ENCODE measurements at places on chromosomes 16 and 17. TPM values are rescaled to one million over a fixed set of nuclear protein-coding genes. Genes with fewer than 3 reads are reported as not detected.

GRCh38 chr17:32314636-32315035 is 27.3 kb downstream of the C17orf75 start:
- H3K27me3 ChIP-seq = peaks cover 10% of the 10 kb centered on the region
- no peaks in the 10 kb centered on the region for H3K36me3 ChIP-seq
- no peak for DNase-seq
- H3K4me1 ChIP-seq = no peaks in the 10 kb centered on the region

DNA sequence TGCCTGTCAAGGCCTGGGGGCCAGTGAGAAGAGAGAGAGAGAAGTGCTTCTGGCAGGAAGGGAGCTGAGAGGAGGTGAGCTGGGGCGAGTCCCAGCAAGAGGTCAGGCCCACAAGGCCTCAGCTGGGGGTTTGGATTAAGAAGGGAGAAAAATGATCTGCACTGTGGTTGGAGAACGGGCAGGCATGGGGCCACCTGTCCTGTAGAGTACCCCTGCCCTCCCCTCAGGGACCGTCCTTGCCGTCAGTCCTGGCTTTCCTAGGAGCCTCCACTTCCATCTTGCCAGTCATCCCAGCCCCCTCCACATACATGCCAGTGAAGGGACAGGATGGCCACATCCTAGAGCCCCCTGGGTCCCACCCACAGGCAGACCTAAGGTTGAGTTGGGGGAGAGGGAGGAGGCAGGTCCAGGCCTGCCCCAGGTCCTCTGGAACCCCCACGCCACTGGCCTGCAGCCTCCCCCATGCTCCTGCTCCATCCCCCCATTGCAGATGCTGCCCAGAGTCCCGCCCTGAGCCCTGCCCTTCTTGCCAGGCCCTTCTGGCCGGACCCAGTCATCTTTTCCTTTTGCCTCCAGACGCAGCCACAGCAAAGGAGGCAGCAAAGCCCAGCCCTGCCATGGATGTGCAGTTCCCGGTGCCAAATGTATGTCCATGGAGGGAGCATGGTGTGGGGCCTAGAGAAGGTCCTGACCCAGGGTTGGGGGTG is 18.9 kb downstream of the KATNB1 start:
- peaks cover 2% of the 10 kb centered on the region for H3K4me1 ChIP-seq
- H3K36me3 ChIP-seq = peaks cover 6% of the 10 kb centered on the region
- no peak overlapping the region for H3K27ac ChIP-seq
- DNase-seq = no peak
- no peaks in the 10 kb centered on the region for H3K27me3 ChIP-seq

DNA sequence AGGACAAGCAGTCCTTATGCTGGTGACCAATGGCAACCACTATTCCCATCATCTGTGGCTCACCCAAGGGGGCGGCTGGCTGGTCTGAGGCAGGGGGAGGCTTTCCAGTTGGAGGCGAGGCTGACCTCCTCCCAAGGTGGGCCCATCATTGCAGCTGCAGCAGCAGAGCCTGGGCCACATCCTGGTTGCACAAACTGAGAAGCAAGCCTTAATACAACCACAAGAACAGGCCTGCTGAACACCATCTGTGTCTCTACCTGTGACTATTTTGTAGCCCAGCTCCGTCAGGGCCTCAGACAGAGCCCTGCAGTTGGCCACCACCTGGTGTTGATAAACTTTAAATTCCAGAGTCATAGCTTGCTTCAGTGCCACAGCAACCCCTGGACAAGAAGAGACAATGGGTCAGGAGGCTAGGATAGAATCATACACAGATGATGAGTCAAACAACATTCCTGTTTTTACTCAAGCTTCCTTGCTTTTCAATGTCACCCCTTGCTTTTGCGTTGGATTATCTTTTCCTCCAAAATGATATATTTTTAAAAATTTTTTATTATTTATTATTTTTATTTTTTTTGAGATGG is 17.9 kb downstream of the SMCR8 start:
- H3K4me1 ChIP-seq = peaks cover 7% of the 10 kb centered on the region
- no peak overlapping the region for H3K27ac ChIP-seq
- no peak for DNase-seq
- no peaks in the 10 kb centered on the region for H3K27me3 ChIP-seq

DNA sequence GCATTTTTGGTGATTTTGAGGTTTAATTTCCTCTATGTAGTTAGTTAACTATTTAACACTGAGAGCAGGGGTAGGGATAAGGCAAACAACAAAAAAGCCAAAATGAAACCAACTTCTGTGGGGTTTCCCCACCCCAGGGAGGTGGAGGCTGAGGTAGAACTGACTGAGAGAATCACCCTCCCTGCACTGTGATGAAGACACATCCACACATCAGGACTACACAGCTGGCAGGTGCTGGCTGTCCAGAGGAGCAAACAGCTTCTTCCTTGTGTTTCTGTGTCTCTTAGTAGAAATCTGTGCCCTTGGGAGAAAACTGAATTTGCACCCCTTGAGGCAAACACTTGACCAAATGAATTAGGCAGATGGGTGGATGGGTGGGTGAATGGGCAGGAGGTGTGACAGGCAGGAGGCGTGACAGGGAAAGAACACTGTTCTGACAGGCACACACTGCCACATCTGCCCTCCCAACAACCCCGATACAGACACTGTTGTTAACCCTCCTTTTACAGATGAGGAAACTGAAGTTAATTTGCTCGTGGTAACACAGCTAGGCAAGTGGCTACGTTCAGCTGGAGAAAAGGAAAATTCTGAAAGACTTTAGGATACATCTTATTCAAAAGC is 62.9 kb upstream of the AMZ2 start:
- peak overlapping the region; percentile 9 for H3K4me3 ChIP-seq
- H3K27me3 ChIP-seq = no peaks in the 10 kb centered on the region
- peak; percentile 75 for DNase-seq
- no peaks in the 10 kb centered on the region for H3K36me3 ChIP-seq
- peak overlapping the region; percentile 58 for H3K27ac ChIP-seq
- peaks cover 55% of the 10 kb centered on the region for H3K4me1 ChIP-seq

- no peaks in the 10 kb centered on the region for H3K27me3 ChIP-seq
- no peak overlapping the region for H3K27ac ChIP-seq
- DNase-seq = no peak
Measured at GRCh38 chr16:7161891-7162290, 170.8 kb upstream of the RBFOX1 start.

DNA sequence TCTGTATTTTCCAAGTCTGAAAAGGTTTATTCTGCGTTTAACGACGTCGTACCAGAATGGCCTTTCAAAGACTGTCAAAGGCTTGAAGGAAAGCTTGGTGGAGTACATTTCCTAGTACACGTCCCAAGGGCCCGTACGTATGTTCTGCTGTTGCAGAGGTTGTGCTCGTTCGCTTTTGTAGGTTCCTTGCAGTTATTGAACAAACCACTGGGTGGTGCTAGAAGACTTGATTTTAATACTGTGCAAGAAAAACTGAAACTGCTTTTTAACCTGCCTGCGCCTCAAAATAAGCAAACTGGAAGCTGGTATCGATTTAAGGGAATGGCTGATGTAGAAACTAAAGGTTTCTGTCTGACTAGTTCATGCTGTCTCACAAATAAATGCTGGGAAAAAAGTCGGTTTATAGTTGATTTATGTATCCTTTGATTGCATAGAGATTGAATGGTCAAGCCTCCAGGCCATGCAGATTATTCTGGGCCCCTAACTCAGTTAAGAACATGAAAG is 54.6 kb downstream of the USP10 start:
- H3K36me3 ChIP-seq = peaks cover 26% of the 10 kb centered on the region
- no peak overlapping the region for H3K4me3 ChIP-seq
- H3K4me1 ChIP-seq = peaks cover 84% of the 10 kb centered on the region
- no peaks in the 10 kb centered on the region for H3K27me3 ChIP-seq

The TMEM220 gene
- total RNA-seq = 2.1 TPM

The MSLN gene
- not detected for total RNA-seq

The BORCS6 gene
- total RNA-seq = 3.9 TPM

- H3K4me3 ChIP-seq = no peak overlapping the region
- H3K4me1 ChIP-seq = no peaks in the 10 kb centered on the region
- H3K27ac ChIP-seq = no peak overlapping the region
Measured at GRCh38 chr16:70267516-70267915, 15.8 kb upstream of the EXOSC6 start.

DNA sequence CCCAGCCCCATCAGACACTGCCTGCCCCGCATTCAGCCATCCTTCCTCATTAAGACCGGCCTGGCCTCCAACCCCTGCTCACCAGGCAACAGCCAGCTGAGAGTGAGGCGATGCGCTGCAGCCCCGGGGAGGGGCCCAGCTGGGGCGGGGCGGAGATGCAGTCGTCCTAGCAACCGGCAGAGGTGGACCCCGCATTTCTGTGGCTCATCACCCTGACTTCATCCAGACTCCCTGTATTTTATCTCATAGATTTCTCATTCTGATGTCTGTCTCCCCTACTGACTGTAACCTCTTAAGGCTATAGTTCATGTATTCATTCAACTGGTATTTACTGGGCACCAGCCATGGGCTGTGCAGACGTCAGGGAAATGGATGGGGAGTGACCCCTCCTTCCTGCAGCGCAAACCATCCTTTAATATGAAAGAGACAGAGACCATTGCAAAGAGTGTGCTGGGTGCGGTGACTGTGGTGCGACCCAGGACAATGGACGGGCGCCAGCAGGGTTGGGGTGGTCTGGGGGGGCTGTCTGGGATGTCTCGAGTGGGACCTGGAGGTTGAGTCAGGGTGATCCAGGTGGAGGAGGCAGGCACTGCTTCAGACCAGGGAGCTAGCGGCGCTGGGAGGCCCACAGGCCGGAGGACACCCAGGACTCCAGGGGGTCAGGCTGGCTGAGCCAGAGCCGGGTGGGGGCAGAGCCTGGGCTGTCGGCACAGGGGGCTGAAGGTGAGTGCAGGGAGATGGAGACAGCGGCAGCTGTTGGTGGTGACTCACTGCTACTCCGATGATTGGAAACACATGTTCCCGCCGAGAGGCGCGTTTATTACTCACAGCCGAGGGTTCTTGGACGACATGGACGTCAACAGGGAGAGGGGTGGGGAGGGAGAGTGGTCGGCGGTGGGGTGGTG is 10.5 kb upstream of the TIMP2 start:
- DNase-seq = no peak
- H3K4me3 ChIP-seq = no peak overlapping the region
- no peak overlapping the region for H3K27ac ChIP-seq
- H3K27me3 ChIP-seq = no peaks in the 10 kb centered on the region
- H3K36me3 ChIP-seq = no peaks in the 10 kb centered on the region

The TTLL6 gene
- not detected for total RNA-seq

All from activated CD4-positive, alpha-beta T cell treated with anti-CD3 and anti-CD28 coated beads for 36 hours (primary cell).